HEK293T (cell line): ENCODE measurements at places on chromosomes 4 and X.

DNA sequence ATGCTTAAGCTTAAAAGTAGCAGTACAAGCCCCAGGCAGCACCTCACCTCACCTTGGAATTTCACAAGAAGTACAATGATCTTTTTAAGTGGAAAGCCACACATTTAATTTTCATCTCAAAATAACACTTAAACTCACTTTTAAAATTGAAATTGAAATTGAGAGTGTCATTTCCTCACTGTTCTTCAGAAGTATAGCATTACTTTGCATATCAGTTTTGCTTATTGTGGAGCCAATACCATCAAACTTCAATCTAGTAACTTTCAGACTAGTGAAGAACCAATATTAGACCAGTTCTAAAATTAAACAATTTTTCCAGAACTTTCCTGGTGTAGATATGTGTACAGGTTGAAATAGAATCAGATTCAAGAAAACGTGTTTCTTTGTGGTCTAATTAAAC lies 242.4 kb downstream of the NDST4 start:
- no peak for DNase-seq

DNA sequence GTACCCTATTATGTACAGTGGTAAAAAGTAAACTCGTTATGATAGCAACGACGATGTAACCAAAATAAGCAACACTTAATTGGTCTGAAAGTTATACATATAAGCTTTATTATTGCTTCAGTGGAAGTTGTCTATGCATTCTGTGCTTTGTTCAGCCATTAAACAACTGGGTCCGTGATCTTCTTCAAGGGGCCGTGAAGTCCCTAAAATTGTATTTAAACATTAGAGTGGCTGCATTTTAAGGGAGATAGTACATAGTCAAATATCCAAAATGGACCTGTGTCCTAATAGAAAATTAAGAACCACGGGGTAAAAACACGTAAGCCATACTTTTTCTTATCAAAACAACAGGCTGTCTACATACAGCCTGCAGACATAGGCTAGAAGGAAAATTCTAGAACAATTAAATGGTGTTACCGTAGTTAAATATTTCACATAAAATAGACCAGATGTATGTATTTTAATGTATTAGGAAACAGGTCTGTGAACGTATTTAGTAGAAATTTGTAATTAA lies 2.1 kb downstream of the GUCY1A1 start:
- DNase-seq = no peak

DNA sequence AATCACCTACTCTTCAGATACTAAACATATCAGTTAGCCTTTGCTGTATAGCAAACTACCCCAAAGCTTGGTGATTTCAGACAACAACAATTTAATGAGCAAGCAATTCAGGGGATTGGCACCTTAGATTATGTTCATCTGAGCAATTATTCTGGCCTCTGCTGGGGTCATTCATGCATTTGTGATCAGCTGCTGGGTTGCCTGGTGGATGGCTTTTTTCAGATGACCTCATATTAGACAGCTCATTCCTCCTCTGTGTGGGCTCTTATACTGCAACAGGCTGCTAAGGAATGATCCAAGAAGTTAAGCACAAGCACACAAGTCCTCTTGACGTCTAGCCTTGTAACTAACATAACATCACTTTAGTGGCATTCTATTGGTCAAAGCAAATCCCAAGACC lies 153.0 kb upstream of the PPP1R2C start:
- DNase-seq = no peak

DNA sequence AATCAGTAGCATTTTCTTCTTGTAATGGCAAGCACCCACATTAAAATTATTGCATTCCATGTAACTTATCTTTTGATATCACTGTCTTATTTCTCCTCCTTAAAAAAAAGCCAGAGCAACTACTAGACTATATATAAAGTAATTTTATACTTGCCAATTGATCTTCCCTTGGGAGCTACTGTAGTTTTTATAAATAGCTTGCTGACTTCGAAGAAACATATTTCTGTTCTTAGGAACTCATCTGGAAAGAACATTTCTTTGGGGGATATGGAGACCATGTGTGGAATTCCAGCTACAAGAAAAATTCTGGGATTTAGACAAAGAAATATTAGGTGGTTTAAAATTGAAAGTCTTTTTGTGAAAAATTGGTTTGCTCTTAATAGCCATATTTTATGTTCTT lies 94.9 kb downstream of the BMPR1B start:
- DNase-seq = no peak

- DNase-seq = no peak
Observed at GRCh38 chr4:157739242-157739641, 433.6 kb downstream of the GASK1B start.
